Stimulated activated naive CD8-positive, alpha-beta T cell treated with anti-CD3 and anti-CD28 coated beads, Interleukin-15, amount 100 ng/mL, for 72 hours (primary cell): ENCODE measurements at places on chromosomes 12 and 14.

GRCh38 chr12:56034586-56035332 is 7.0 kb upstream of the RPS26 start:
- DNase-seq = peak; percentile 67

- no peak for DNase-seq
Measured at GRCh38 chr12:112964915-112965314, 13.4 kb upstream of the OAS2 start.

DNA sequence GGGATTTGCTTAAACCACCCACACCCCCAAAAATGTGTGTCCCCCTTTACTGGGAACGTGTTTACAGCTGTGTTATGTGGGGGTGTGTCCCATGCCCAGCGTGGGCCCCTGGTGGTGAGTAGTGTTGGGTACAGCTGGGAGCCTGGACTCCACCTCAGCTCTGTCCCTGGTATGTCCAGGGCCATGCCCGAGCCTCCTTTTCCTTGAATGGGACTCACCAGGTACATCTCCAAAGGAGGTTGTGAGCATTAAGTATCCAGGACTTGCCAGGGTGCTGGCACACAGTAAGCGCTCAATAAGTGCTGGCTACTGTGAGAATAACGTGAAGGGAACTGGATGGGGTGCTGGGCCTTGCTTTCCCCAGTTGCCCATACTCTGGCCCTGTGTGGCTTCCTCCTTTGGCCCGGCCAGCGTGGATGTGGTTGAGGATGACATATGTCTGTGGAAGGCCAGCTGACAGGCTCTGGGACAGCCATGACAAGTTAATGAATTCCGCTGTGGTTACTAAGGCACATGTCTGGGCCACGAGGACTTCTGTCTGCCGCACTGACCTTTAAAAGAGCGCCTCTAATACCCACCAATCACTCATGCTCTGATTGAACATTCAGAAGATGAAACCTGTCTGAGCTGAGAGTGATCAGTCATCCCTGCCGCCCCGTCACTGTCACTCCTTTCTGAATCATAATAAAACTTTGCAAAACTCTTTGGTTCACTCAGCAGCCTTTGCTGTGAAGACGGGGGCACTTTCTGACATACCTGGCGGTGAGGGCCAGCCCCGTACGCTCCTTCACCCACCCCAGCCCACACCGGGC is 74.7 kb downstream of the DIO3 start:
- no peak for DNase-seq

DNA sequence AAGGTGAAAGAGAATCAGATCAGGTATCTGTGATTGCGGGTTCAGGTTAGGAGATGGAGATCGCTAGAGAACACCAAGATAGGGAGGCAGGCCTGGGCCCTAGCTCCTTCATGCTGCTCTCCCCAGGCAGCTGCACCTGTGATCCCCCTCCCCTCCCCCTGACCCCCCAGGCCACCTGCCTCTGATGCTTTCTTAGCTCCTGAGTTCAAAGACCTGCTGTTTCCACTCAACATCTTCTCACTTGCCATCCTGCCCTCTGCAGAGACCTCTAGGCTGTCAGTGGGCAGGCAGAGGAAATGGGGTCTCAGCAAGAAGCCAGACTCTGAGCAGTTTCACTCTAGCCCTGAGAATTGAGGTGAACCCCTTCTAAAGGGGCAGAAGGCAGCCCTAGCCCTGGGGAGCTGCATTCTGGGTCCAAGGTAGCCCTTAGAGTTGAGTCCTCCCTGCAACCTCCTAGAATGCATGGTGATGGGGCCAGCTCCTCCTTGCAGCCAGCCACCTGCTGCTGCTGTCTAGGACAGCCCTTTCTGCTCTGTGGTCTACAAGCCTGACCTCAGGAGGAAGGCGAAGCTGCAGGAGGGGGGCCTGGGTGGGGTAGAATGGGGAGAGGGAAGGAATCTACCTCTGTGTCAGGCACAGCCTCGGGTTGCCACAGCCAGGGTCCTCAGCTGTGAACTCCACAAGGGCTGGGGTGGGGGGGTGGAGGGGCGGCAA is 6.4 kb upstream of the SLC48A1 start:
- no peak for DNase-seq

- no peak for DNase-seq
Measured at GRCh38 chr12:2652401-2653081, 142.2 kb upstream of the FKBP4 start.

- DNase-seq = no peak
Measured at GRCh38 chr14:97218274-97218673, 421.1 kb downstream of the VRK1 start.

GRCh38 chr14:89574420-89574819 is 157.4 kb upstream of the FOXN3 start:
- no peak for DNase-seq

GRCh38 chr12:101648195-101648594 is 49.2 kb upstream of the CHPT1 start:
- DNase-seq = no peak

DNA sequence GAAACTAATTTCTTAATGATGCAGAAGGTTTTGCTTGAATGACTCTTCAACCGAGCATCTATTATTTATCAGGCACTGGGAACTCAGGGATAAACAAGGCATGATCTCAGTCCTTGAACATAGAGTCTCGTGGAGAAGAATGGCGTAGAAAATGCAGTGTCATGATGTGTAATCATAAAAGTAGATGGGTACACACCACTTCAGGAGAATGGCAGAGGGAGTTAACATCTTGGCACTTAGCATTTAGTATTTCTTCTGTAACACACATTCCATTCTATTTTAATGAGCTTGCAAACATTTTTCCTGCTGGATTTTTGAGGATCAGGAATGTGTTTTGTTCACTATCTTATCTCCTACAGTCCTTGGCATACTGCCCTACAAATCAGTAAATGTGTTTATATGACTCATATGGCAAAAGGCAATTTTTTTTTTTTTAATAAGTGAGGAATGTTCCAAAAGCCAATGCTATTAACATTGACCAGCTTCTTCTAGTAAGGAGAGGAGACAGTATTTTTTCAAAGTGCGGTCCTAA is 3.8 kb downstream of the TXNRD1 start:
- DNase-seq = no peak

- no peak for DNase-seq
Measured at GRCh38 chr12:104314242-104314614, 10.7 kb downstream of the EID3 start.

DNA sequence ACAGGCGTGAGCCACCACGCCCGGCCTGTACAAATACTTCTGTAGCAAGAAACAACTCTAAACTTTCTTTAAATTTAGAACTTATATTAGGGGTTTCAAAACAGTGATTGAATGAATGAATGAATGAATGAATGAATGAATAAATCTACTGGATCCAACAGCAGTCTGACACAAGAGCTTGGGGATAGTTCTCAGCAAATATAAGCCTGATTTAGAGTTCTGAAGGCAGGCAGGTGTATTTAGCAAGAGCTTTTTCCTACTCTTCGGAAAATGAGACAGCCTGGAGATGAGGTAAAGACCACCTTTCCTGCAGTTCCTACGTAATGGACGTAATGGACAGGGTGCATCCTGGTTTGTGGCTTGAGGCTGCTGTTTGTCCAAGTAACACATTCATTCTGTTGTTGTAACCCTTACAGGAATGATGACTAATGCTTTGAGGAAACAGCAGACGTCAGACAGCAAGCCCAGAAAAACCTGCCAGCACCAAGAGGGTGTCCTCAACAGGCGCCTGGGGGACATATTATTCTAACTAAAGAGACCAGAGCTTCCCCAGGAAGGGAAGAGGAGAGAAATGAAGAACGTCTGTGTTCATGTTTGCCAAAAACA is 277.4 kb upstream of the SOX5 start:
- no peak for DNase-seq

GRCh38 chr12:124737040-124737419 is 126.6 kb downstream of the SCARB1 start:
- no peak for DNase-seq

- no peak for DNase-seq
Measured at GRCh38 chr14:104517867-104518266, 61.7 kb upstream of the C14orf180 start.

GRCh38 chr14:49853572-49854375 is 1.2 kb upstream of the NEMF start:
- DNase-seq = peak; percentile 74

GRCh38 chr14:95741038-95741490 is 27.1 kb upstream of the TCL1A start:
- DNase-seq = no peak

GRCh38 chr12:39467432-39467870 is 24.5 kb upstream of the KIF21A start:
- DNase-seq = peak; percentile 34

DNA sequence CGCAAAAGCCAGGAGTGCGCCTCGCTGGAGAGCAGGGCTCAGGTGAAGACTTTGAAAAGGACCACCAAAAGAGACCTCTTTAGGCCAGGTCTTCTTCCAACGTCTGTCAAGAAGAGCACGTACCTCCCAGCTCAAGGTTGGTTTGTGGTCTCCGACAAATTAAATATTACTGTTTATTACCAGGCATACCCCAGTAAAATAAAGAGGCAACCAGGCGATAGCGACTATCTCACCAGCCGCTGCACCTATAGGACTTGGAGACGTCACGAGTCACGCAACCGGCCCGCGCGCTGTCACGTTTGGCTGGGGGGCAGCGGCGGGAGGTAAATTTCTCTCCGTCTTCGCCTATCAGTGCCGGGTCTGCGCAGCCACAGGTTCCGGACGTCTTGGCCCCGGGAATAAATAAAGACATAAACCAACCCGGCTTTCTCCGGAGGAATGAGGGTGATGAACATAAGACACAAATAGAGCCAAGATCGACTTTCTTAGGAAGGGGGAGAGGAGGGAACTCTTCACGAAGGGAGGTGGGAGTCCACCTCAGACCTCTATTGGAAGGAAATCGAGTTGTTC is 2.0 kb upstream of the TBX5 start:
- DNase-seq = no peak

DNA sequence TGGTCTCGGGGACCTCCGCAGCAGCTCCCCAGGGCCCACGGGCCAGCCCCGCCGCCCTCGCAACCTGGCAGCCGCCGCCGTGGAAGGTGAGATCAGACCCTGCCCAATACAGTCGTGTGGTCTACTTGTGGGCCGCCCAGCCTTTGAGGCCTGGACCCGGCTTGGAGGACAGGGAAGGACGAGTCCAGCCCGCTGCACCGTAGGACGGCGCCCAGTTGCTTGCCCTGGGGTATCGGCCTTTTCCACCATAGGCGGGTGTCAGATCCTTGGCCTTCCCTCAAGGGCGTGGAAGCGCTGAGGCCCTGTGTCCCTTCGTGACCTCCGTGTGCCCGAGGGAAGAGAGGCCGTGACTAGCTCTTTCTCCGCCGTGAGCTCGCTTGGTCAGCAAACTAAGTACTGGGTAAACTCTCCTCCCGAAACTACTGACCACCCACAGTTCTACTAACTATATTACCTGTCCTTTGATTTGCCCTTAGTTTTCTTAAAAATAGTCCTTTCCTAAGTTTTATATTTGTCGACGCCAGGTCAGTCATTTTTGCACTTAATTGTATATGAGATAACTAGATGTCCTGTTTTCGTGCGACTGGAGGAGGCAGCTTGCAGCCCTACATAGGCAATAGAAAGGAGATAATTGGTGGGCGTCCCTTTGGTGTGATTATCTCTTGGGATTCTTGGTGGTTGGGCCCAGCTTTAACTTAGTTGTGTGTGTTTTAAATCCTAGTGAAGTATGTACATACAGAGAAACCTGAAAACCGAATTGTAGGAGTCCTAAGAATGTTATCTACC is 757 bp downstream of the SLC25A3 start:
- no peak for DNase-seq

DNA sequence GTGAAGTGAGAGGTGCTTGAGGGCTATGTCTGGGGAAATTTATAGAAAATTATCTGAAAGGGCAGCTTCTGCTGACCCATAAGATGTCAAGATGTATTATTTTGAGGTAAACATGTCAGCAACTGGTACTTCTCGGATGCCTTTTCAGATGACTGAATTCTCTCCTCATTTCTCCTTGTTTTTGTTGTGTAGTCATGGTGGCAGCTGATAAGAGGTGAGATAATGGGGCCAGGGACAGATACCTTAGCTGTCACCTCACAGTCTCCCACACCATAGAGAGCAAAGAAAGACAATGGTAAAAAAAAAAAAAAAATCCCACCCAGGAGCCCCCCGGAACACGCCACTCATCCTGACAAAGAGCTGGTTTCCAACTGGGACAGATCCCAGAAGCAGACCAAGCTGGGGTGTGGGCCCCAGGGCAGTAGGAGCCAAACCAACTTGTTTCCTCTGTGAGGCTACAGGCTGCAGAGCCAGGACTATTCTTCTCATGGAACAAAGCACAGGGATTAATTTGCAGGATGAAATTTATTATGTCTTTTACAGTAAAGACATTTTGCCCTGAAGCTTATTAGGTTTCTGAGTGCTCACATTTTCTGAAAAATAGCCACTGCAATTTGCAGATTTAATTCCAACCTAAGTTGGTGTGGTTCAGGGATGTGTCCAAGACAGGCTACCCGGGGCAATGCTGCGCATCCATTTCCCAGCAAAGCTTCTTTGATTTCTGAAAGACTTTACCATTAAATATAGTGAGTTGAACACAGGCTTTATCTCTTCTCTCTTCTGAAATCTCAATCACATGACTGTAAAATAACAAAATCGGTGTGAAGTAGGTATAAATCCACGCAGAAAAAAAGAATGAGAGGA is 52.2 kb downstream of the NDUFA12 start:
- DNase-seq = no peak
